Posterior vena cava (tissue), 2 donors: ENCODE measurements at places on chromosomes 7 and 10. TPM values are rescaled to one million over a fixed set of nuclear protein-coding genes. Genes with fewer than 3 reads are reported as not detected.

PPP1R17 gene
- total RNA-seq: not detected

SSBP1 gene
- 69.4 TPM for total RNA-seq

DGKI gene
- 6.1 TPM for total RNA-seq

NUP42 gene
- 20.8 TPM for total RNA-seq

CREB5 gene
- total RNA-seq: 21.9 TPM

DHX32 gene
- 19.0 TPM for total RNA-seq

SH2D4B gene
- total RNA-seq: not detected

ODAD2 gene
- 5.3 TPM for total RNA-seq

PNLIPRP1 gene
- total RNA-seq: 1.1 TPM

NPSR1 gene
- total RNA-seq: not detected

NUDT5 gene
- total RNA-seq: 25.2 TPM

HIPK2 gene
- total RNA-seq: 67.6 TPM

TCF7L2 gene
- total RNA-seq: 29.6 TPM

PHKG1 gene
- total RNA-seq: 3.7 TPM

NKX1-2 gene
- total RNA-seq: not detected

STEAP1B gene
- 2.5 TPM for total RNA-seq

MMD2 gene
- total RNA-seq: not detected

SLC16A12 gene
- 0.51 TPM for total RNA-seq

GRID2IP gene
- total RNA-seq: not detected

STAMBPL1 gene
- 6.0 TPM for total RNA-seq

GNG11 gene
- total RNA-seq: 22.7 TPM

HDAC9 gene
- total RNA-seq: 42.3 TPM

BAG3 gene
- 65.2 TPM for total RNA-seq

AKR1B15 gene
- 0.29 TPM for total RNA-seq

MALRD1 gene
- 3.4 TPM for total RNA-seq

HSPA12A gene
- total RNA-seq: 20.8 TPM

SRRM3 gene
- total RNA-seq: 5.2 TPM

PLCE1 gene
- 2.5 TPM for total RNA-seq

SMO gene
- 7.4 TPM for total RNA-seq

TMEM178B gene
- 1.2 TPM for total RNA-seq

GLCCI1 gene
- total RNA-seq: 4.2 TPM

NUTM2A gene
- total RNA-seq: 0.86 TPM

CYP3A7 gene
- total RNA-seq: not detected

AIMP2 gene
- total RNA-seq: 22.6 TPM

ARMC10 gene
- 35.4 TPM for total RNA-seq

LIPK gene
- not detected for total RNA-seq

ALDH18A1 gene
- 36.6 TPM for total RNA-seq
